CD4-positive, alpha-beta T cell treated with Interleukin-4 for 1 hour (primary cell): ENCODE measurements at places on chromosomes 12 and 14.

DNA sequence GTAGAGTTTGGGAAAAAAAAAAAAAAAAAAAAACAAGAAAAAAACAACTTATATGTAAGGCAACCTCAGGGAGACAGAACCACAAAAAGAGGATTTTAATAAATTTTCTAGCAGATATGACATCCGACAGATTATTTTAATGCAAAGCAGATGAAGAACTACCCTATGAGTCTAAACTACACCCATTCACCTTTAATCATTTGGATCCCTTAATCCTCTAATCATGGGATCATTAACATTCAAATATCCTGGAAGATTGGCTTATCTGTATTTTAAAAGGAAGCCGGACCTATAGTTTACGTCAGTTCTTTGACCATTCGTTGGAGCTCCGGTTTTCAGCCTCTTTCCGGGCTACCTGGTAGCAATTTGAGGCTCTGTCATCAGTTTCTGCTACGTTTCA is at the start of gene DPPA3:
DPPA3 (plus strand) TSS at position 301 of the 400 bp plus-strand sequence. CDS start 138 bp downstream, outside the sequence.
- no peak for DNase-seq

- peak; percentile 20 for DNase-seq
Measured at GRCh38 chr12:50314636-50315312, 31.5 kb upstream of the LIMA1 start.

GRCh38 chr12:61780435-61780834 is 479.8 kb upstream of the USP15 start:
- no peak for DNase-seq

GRCh38 chr14:30016002-30016401 is 88.4 kb upstream of the PRKD1 start:
- no peak for DNase-seq

DNA sequence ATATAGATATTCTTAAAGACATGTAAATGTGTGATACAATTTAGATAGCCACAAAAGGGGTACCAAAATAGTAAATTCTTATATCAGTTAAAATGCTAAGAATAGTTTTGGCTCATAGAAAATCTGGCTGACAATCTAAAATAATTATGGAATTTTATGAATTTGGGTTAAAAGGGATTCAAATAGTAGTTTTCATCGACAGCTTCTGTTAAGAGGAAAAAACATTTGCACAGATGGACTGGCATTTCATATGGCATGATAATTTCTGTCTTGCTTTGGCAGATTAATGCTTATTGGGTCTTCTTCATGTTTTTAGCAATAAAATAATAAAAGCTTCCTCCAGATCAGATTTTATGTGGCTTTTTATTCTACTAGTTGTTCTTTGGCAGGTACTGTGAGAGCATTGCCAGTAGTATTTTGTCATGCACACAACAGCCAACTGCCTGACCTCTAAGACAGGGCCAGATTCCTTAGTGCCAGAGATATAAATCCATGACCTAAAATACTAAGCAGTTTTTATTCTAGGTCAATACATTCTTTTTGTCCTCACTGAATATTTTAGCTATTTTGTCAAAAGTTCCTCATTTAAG is 9.1 kb downstream of the ABCD2 start:
- no peak for DNase-seq

- DNase-seq: peak; percentile 47
Measured at GRCh38 chr12:91326058-91327027, 143.7 kb upstream of the DCN start.

DNA sequence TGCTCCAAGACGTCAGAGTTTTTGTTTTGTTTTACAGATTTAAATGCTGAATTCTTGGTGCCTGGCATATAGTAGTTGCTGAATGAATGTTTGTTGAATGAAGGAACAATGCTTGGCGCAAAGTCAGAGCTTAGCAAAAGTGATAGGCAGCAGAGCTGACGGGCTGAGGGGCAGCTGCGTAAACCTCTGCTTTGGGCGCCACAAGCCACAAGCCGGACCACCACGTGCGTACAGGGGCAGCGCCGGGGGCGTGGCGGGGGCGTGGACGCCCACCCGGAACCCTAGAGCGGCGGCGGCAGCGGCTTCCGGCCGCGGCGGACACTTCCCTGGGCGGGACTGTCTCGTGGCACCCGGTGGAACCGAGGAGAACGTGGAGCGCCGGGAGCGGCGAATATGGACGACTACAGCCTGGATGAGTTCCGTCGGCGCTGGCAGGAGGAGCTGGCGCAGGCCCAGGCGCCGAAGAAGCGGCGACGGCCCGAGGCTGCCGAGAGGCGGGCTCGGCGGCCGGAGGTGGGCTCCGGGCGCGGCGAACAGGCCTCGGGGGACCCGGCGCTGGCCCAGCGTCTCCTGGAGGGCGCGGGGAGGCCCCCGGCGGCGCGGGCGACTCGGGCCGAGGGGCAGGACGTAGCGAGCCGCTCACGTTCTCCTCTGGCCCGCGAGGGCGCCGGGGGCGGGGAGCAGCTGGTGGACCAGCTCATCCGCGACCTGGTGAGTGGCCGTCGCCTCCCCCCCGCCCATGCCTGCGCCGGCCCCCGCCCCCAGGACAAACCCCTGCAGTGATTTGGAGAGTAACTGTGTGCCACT is at the start of gene FBXW8:
FBXW8 (plus strand) TSS at position 306 of the 807 bp plus-strand sequence; CDS start at position 394, 88 bp downstream.
- DNase-seq: peak; percentile 63

DNA sequence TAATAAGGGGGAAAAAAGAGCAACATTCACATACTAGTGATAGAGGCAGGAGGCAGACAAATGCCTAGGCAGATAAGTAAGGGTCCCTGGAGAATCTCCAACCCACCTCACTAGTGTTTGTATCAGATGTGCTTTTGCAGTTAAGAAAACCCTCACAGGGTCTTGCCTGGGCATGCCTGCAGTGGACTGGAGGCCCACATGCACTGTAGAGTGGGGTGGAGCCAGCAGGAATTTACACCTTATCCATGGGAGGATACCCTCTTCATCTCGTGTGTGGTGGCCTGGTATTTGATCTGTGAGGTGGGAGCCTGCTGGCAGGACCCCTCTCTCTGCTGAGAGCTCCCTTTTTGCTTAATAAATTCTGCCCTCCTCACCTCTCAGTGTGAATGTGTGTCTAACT is 238.0 kb upstream of the SLC16A7 start:
- DNase-seq: no peak

DNA sequence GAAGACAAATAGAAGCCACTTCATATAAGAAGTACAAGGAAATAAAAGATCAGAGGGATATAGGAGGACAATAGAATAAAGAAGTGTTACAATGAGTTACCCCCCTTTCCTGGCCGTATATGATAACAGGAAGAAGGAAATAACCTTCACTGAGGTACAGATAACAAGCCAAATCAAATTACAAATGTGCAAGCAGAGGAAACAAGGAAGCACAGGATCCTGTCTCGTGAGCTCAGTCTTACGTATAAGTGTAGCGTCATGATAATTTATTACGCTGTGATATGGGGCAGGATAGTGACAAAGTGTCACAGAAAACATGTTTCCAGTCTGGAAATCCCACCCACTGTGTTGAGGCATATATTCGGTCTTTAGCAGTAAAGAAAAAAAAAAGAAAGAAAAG is 26.5 kb downstream of the CRACR2A start:
- DNase-seq: no peak

DNA sequence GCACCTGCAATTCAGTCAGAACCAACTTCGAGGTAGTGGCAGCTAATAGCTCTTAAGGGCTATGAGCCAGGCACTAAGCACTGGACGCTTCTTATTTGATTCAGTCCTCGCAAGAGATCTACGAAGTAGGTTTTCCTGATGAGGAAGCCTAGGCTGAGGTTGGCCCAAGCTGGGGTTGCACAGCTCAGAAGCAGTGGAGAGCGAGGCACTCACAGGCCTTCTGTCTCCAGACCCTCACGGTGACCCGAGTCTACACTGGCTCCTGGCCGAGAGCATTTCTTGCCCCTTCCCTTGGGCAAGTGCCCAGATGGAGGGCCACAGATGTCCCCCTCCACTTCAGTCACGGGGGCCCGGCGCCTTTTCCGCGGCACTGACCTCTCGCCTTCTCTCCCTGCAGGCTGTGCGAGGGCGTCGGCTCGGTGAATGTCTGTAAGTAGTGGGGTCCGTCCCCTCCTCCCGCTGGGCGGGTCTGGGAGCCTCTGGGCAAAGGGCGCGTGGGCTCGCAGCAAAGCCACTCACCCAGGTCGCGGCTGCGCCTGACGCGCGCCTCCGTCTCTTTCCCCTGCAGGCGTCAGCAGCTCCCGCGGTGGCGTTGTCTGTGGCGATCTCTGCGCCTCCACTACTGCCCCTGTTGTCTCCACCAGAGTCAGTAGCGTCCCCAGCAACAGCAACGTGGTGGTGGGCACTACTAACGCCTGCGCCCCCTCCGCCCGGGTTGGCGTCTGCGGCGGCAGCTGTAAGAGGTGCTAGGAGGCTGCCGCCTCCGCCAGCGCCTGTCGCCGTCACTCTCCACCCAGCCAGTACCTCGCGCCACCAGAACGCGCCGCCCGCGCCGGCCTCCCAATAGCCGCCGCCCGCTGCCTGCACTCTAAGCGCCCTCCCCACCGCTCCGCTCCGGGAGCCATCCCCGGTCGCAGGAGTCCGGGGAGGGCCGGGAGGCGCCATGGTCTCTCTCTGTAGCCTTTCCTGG is 13.1 kb downstream of the KRT83 start:
- no peak for DNase-seq

DNA sequence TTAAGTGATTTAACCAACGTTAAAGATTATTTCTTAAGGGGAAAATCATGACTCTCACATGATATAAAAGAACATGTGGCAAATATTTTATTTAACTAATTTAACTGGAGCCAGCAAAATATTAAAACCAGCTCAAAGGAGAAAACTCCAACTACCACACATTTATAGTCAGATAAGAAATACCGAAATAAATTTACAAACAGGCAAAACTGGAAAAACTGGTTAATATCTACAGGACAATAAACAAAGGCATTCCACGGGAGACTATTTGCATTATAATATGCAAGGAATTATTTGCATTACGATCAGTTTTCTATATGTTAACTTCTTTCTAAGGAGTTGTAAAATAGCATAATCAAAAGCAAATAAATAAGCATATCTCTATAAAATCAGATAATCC is 13.8 kb upstream of the BCL2L14 start:
- DNase-seq: no peak

GRCh38 chr12:124518051-124518932 is 49.1 kb downstream of the NCOR2 start:
- peak; percentile 32 for DNase-seq

DNA sequence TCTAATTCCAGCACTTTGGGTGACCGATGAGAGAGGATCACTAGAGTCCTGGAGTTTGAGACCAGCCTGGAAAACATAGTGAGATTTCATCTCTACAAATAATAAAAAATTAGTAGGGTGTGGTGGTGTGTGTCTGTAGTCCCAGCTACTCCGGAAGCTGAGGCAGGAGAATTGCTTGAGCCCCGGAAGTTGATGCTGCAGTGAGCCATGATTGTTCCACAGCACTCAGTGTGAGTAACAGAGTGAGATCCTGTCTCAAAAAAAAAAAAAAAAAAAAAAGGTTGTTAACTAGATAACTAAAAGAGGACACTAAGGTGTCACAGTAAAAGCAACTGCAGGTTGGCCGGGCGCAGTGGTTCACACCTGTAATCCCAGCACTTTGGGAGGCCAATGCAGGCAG is 121.3 kb upstream of the MAX start:
- no peak for DNase-seq

DNA sequence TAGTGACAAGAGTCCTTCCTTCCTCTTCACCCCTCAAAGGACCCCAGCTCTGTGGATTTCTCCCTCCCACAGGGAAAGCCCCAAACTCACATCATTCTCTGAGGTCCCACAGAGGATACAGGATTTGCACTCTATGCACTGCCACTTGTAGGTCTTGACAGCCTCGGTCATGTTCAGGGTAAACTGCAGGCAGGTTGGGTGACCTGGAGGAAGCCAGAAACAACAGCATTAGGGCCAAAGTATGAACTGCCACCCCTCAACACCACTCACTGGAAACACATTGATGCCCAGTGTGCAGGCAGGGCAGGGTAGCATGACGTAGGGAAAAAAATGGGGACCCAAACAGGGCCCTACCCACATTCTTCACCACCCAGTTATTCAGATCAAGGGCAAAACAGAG is 264.4 kb downstream of the DPF3 start:
- DNase-seq: no peak

GRCh38 chr14:66000766-66001165 is 485.4 kb upstream of the CCDC196 start:
- DNase-seq: no peak

DNA sequence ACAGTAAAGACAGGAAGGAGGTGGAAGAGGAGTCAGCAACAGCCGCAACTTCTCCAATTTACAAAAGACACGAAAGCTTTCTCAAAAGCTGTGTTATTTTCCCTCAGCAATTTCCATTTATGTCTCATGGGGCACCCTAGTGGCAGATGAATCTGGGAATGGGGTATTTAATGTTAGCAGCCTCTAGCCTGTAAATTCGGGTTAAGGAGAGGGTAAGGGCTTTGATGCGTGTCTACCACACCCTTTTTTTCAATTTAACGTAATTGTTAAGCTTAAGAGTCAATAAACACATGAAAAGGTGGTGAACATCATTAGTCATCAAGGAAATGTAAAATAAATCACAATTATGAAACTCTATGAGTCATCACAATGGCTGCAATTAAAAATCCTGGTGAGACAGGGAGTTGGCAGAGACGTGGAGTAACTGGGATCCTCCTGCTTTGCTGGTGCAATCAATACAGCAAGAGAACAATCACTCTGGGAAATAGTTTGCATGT is 986.4 kb downstream of the AACS start:
- no peak for DNase-seq

DNA sequence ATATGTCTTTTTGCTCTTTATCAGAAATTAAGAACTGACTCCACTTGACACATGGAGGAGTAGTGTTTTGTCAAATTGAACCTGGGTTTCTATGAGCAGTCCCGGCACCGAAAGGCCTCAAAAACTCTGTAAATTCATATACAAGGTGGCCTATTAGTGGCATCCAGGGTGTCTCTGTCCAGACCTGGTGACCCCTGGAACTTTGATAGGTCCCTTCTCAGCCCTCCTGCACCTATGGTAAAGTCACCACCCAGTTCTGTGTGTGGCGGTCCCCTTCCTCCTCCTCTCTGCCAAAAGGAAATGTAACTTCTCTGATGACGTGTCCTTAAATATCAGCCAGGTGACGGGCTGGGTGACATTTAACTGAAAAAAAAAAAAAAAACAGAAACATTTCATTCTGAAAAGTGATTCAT is 204.0 kb upstream of the FOXN3 start:
- DNase-seq: peak; percentile 62
